ENCODE measurements at places on chromosomes 2 and 18. TPM values are rescaled to one million over a fixed set of nuclear protein-coding genes. Genes with fewer than 3 reads are reported as not detected.

COL4A4 gene
- not detected for total RNA-seq

TUBA3E gene
- not detected for total RNA-seq

ICOS gene
- total RNA-seq: not detected

LCT gene
- total RNA-seq: not detected

CAVIN2 gene
- 13.0 TPM for total RNA-seq

All from myometrial cell (primary cell).